ENCODE measurements at places on chromosomes 11 and 22.

DNA sequence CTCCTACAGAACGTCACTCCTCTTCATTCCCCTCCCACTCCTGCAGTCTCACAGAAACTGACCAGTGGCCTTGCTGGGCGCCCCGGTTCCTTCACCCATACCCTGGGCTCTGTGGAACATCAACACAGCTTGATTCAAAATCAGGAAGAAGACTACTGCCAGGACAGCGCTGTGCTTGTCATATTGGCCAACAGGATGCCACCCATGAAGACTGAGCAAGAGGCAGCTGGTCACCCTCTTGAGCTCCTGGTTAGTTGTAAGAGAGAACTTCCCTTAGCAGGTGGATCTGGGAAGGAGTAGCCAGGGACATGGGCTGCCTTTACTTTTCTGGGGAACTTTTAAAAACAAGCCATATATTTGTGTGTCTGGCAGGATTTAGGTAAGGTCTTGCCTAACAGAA lies 110.4 kb upstream of the TIMP3 start:
- DNase-seq: no peak

DNA sequence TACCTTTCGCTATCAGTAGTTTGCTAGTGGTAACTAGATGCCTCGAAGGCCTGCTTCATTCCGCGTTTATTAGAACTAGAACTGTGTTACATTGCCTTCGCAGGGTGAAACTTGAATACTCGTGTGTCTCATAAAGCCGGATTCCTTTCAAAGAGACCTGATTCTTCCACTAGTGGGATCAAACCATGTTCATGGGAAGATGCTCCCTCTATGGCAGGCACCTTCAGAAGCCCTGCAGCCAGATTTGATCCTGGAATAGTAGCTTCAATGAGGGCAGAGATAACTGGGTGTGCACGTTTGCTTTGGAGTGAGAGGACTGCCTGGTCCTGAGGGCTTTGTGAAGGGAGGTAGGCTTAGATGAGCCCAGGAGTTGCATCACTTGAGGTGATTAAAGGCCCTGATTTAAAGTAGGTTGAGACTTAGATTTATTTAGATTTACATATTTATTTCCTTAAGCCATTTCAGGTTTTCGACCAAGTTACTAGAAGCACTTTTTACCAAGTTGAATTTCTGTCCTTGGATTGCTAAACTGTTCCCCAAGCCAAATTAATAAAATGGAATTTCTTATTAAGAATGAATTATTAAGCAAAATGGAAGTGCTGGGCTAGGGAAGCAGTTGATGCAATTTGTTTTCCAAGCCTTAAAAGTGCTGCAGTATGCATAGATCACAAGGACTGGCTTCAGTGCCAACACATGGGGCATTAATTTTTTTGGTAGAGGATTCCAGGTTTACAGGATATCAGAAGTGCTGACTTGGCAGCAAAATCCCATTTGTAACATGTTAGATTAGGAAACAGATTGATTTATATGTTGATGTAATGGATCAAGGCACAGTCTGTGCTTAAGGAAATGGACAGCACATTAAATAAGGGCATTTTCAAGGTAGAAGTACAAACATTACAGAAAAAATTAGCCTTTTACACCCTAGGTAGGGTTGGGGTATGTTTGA lies 32.9 kb downstream of the APLP2 start:
- DNase-seq: no peak

DNA sequence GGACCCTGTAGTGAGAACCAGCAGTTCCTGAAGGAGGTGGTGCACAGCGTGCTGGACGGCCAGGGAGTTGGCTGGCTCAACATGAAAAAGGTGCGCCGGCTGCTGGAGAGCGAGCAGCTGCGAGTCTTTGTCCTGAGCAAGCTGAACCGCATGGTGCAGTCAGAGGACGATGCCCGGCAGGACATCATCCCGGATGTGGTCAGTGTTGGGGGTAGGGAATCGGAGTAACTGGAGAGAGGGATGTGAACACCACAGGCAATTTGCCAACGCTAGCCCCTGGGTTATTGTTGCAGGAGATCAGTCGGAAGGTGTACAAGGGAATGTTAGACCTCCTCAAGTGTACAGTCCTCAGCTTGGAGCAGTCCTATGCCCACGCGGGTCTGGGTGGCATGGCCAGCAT lies 19.9 kb downstream of the MADD start:
- no peak for DNase-seq

DNA sequence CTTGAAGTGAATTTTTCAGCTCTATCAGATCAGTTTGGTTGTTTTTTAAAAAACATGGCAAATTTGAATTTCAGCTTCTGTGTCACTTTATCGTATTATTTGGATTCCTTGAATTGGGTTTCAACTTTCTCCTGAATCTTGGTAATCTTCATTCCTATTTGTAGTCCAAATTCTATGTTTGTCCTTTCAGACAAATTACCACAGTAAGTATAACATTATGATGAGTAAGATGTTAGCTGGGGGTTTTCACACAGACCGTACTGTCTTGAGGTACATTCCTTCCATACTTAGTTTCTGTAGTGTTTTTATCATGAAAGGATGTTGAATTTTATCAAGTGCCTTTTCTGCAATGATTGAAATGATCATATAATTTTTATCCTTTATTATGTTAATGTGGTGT lies 28.0 kb downstream of the OR5B17 start:
- DNase-seq: no peak

DNA sequence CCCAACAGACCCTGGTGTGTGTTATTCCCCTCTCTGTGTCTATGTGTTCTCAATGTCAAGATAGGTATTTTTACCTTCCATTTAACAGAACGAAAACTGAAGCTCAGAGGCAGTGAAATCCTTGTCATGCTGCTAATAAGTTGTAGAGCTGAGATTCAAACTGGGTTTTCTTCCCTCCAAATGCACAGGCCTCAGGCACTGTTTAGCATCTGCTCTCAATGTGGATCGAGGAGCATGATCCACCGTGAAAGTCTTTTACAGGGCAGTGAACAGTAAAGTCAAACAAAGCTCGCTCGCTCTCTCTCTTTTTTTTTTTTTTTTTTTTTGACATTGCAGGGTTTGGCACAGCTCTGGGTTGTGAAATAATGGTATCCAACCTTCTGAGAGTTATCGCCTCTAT lies 401.0 kb upstream of the SYN3 start:
- DNase-seq: no peak

All from SHP77 (cell line).